Right forelimb (tissue), 1 donor: ENCODE measurements at places on chromosomes 12 and 14.

DNA sequence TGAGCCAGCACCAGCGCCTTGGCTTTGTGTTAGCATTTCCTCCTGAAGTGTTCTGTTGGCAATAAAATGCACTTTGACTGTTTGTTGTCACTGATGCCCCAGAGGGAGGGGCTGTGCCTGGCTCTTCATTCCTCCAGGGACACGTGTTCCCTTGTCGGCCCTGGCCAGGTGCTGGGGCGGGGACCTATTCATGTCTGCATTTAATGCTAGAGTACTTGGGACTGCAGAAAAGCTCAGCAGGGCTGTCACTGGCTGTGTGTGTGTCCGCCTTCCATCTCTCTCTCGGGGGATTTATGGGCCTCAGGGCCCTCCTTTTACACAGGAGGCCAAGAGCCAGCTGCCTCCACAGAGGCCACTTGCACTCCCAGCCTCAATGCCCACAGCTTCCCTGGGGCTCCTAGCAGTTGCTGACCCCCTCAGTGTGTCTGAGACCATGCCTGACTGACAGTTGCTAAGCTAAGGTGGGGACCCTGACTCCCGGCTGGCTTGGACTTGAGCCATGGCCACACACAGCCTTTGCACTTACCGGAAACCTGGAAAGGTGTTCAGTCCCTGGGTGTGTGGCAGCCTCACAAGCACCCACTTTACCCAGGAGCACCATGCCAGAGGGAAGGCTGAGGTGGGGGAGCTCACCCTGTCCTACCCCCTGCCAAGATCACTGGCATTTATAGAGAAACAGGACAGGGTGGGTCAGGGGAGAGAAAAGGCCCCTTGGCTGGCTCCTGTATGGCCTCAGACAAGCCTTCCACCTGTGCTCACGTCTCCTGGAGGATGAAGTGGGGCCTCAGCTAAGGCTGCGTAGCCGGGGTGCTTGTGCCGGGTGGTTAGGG lies 27.8 kb downstream of the HIP1R start:
- no peak for DNase-seq

- DNase-seq, result no peak
These were observed 11.1 kb downstream of the ACTN1 start for GRCh38 chr14:68968051-68968450.

DNA sequence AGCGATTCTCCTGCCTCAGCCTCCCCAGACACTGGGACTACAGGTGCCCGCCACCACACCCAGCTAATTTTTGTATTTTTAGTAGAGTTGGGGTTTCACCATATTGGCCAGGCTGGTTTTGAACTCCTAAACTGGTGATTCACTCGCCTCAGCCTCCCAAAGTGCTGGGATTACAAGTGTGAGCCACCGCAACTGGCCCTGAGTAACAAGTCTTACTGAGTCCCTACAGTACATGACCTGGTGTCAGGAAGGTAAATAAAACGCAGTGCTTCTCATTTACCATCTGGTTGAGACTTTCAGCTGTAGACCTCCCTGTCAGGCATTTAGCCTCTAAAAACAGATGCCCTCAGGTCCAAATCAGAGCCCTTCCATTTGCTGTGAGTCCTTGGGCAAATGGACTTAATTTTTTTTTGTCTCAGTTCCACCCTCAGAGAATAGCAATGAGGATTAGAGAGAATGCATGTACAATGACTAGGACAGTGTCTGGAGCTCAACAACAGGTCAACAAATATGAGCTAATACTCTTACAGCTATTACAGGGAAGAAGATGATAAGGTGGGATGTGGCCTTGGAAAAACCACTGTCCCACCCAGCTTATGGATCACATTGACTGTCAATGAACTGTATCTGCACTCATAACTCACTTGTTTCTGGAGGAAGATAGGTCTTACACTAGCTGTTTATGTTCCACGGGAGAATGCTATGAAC lies 70.5 kb downstream of the PHLDA1 start:
- DNase-seq, result no peak

GRCh38 chr14:46399049-46399448 lies 252.5 kb downstream of the RPL10L start:
- no peak for DNase-seq

DNA sequence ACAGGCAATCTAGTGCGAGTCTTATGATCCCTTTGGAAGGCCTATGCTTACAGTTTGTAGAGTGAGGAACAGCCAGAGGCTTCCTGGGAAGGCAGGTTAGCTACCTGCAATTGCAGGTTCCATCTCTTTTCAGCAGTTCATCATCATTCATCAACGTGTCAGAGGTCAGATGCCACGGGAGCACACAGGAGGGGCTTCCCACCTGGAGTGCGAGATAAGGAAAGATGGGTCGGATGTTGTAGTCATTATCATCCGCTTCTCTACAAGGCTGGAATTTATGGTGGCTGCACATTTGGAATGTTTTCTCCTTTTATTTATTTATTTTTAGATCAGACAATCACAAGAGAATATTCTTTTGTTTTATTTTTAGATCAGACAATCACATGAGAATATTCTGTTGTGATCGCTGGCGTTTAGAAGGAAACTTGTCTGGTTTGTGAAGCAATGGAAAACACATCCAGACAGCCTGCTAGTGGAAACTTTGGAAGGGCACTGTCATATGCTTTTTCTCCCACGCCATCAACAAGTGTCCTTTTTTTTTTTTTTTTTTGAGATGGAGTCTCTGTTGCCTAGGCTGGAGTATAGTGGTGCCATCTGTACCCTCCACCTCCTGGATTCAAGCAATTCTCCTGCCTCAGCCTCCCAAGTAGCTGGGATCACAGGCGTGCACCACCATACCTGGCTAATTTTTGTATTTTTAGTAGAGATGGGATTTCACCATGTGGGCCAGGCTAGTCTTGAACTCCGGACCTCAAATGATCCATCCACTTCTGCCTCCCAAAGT lies 1.9 kb upstream of the BICD1 start:
- DNase-seq, result no peak

DNA sequence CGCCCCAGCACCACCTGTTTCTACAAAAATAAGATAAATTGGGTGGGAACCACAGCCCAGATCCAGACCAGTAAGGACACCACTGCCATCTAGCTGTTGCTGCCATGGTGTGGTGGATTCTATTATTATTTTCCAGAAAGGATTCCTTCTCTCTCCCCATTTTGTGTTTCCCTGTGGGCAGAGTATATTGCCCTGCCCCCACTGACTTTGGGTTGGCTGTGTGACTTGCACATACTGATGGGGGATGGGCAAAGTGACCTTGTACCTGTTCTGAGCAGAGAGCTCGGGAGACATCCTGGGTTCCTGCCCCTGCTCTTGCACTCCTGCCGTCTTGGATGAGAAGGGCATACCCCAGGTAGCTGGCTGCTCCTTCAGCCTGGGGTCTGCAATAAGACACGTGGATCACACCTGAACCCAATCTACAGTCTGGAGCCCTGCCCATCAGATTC lies 24.3 kb downstream of the MOAP1 start:
- DNase-seq, result no peak

- no peak for DNase-seq
These were observed 7.3 kb downstream of the DYRK4 start for GRCh38 chr12:4569261-4569660.

DNA sequence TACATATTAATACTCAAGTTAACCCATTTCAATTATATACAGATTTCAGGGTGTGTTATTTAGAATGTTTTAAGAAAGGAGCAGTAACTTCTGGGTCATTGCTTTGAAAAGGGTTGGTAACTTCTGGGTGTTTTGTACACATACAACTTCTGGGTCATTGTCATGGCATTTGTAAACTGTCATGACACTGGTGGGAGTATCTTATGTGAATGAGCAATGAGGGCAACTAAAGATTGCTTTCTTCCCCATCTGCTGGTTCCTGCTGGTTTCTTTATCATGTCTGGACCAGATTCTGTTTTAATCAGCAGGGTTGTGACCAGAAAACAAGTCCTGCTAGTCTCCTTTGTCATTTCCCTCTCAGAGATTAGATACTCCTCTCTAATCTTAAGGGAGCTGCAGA lies 713.3 kb downstream of the LRFN5 start:
- DNase-seq, result no peak

DNA sequence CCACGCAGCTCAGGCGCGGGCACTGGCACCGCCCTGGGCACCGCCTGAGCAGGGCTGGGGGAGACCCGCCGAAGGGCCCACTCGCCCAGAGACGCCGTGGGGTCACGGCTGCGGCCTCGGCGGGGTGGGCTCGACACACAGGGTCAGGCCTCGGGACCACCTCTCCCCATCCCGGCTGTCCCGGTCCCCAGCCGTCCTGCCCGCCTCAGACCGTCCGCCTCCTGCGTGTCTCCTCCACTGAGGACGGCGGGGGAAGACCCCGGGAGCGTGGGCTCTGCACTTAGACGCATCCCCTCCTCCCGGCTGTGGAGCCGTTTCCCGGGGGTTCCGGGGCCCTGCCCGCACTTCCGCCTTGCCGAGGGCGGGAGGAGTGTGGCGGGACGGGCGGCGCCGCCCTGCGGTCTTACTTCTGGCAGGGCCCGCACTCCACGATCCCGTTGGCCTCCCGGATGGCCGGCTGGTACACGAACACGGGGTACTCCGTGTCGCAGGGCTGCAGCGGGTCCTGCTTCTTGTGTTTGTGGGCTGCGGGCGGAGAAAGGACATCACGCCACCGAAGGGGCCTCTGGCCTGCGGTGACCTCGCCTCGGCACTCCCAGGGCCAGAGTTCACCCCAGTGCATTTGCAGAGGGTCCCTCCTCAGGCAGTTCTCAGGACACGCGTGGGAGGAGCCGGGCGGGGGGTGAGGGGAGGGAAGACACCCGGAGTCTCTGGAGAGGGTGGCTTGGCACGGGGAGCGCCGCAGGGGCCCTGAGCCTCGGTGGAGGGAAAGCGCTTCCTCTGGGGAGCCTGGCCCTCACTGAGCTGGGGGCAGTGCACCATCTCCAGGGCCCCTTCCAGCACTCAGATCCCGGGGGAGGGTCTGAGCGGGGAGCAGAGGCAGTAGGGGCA lies 23.1 kb upstream of the LRTM2 start:
- peak; percentile 70 for DNase-seq

DNA sequence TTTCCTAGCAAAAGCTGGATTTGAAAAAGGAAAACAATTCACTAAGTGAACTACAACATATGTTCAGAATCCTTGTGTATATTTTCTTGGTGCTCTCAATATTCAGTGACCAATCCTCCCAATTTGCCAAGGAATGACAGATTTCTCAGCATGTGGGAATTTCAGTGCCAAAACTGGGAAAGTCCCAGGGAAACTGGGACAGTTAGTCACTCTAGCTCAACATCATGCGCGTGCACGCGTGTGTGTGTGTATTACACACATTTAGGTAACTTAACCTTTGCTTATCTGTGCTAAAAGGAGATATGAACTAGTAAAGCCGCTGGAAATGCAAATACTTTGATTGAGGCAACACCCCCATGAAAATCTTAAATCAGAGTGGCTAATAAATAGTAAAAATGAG lies 26.1 kb upstream of the SLC6A13 start:
- no peak for DNase-seq

DNA sequence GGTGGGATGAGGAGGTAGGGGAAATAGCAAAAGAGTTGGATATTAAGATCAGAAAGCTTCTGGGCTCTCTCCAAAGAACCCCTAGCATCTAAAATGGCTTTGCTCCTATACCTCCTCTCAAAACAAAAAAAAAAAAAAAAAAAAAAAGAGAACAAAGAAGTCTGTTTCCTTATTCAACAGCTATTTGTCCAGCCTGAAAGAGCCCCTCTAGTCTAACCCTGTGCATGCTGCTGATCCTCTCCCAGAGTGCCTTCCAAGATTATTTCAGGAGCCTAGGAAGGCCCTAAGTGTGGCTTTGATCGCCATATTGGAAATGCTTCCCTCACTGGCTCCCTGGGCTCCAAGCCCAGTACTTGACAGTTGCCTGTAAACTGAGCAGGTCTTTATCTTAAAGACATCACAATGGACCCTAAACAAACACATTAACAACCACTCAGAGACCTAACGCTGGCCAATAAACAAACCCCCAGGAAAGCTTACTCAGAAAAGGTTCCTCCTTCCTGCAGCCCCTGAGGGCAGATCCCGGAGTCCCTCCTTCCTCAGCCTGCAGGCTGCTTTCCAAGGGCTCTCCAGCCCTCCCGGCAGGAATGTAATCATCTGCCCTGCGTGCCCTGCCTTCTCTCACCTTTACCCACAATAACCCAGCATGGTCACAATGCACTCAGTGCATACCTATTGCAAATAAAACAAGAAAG lies 17.4 kb upstream of the COL2A1 start:
- no peak for DNase-seq

- peak; percentile 57 for DNase-seq
These were observed 376.9 kb downstream of the GALC start for GRCh38 chr14:87615822-87616679.

GRCh38 chr14:105898482-105899010 lies 372.2 kb downstream of the TMEM121 start:
- DNase-seq, result no peak

- no peak for DNase-seq
These were observed 155.1 kb upstream of the BTG1 start for GRCh38 chr12:92300777-92301176.

DNA sequence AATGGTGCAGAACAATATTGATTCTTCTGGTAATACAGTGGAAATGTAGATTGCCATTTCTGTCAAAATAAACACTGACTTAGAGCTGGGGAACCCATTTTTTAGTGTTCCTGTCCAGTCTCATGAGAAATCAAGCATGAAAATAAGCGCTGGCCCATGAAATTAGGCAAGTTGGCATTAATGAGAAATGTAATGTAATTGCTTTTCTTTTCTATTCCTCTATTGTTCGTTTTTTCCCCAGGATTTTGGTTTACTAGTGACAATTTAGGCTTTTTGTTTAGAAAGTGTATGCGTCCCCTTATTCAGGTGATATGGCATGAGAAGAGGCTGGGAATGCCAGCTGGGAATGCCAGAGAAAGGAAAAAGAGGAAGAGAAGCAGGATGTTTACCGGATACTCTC lies 64.4 kb upstream of the KICS2 start:
- DNase-seq, result no peak

GRCh38 chr12:24748326-24748725 lies 200.6 kb downstream of the BCAT1 start:
- no peak for DNase-seq

DNA sequence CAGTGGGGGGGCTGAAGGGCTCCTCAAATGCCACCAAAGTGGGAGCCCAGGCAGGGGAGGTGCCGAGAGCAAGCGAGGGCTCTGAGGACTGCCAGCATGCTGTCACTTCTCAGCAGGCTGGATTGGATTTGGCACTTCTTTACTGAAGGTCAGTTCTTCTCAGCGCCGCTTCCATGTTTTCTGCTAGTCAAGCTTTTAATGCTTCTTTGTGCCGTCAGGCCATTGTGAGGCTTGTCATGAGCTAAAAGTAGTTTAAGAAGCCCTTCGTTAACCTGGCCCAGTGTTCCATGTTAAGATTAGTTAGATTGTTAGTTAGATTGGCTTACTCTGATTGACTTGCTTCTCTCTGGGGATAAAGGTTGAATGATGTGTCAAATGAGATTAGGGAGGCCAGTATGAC lies 13.4 kb downstream of the GABARAPL1 start:
- no peak for DNase-seq

DNA sequence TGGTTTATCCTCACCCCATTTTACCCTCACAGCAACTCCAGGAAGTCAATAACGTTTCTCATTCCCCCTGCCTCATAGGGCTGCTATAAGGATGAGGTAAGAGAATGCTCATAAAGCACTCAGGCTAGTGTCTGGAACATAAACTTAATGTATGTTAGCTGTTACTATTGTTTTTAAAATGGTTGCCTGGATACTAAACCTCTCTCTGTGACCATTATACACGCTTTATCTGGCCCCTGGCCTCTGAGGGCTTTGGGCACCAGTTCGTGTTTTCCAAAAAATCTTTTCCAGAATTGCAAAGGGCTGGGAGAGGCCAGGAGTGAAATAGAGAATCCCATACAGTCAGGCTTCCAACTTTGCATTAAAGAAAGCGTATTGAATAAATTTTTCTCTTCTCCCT lies 113.9 kb downstream of the KTN1 start:
- peak; percentile 56 for DNase-seq

- no peak for DNase-seq
These were observed 67.3 kb upstream of the KCNH3 start for GRCh38 chr12:49471557-49471956.
